GM20000 (cell line): ENCODE measurements at places on chromosomes 5 and 9.

DNA sequence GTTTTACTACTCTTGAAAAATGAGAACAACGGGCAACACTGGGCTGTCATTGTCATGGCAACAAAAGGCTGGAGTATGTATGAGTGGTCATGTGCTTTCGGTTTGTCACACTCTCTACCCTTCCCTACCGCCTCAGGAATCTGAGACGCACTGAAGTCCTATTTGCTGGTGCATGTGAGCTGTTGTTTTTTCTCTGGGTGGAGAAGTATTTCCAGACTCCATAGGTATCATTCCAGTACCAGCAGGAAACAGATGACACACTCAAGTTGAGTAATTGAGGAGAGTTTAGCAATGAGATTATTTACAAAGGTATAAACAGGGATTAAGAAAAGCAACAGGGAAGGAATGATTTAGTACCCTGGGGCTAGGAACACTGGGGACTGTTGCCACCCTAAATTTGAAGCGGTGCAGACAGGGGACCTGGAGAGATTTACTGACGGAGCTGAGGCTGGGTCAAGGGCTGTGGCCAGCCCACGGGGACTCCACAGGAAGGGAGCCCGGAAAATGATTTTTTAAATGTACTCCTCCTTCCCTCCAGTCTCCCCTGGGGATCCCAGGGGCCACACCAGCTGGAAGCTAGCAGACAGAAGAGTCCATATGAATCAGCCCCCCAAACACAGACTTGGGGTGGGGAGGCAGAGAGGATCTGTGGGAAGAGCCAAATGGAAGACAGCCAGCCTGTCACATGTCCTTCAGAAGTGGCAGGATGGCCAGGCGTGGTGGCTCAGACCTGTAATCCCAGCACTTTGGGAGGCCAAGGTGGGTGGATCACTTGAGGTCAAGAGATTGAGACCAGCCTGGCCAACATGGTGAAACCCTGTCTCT is 13.2 kb upstream of the ZBTB43 start:
- DNase-seq, result no peak

- peak; percentile 15 for DNase-seq
Observed at GRCh38 chr5:158848634-158849033, 251.1 kb downstream of the EBF1 start.

DNA sequence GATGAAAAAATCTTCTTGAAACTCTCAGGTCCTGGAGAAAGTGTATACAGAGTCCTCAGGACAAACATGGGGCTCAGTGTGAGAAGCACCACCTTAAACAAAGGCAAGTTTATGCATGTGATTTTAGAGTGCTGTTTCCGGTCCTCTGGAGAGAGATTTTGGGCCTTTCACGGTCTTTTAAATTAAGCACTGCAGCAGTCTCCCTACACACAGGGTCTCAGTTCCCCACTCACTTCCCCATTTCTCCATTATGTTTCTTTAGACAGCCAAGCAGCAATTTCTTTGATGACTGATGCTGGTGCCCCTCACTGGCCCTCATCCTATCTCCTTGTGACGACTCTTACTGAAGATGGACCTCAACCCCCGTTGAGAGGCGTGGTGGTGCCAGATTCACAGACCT is 220.2 kb upstream of the CLINT1 start:
- no peak for DNase-seq

GRCh38 chr9:2336055-2336454 is 285.5 kb upstream of the VLDLR start:
- no peak for DNase-seq

DNA sequence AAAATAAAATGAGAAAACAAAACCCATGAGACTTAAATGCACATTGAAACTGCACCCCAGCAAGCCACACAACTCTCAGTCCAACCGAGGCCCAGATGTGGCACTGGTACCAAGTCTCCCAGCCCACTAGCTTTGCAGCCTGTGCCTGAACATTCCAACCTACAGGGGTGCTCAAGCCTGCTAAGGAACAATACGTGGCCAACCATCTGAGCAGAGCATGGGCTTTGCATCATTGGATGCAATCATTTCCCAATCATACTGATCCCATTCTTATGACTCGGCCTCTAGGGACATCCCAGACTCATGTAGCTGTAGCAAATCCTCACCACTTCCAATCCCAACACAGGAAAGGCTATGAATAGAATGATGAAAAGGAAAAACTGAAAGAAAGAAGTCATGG is 297.2 kb downstream of the SPOCK1 start:
- DNase-seq, result no peak

DNA sequence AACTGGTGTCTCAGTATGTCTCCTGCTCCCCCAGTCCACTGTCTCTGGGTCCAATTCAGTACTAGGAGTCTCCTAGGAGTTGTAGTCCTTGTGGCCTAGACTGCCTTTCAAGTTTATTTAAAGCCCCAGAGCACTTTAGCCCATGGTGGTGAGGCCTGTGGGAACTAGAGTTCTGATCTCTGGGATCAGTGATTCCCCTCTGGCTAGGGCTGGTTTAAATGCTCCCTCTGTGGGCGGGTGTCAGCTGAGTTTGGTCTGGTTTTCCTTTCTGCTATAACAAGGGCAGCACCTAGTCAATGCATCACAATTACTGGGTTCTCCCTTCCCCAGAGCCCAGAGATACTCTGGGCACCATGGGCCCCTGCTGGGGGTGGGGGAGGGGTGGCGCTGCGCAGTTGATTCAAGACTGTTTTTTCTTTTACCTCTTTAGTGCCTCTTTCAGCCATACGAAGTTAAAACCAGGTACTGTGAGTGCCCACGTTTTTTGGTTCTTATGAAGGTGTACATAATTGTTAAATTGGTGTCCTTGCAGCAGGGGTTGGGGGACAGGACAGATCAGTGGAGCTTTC is 9.3 kb upstream of the SLC36A3 start:
- DNase-seq, result no peak

GRCh38 chr9:7973123-7973522 is 173.5 kb upstream of the DMAC1 start:
- no peak for DNase-seq

GRCh38 chr9:112056996-112057395 is 118.1 kb downstream of the SUSD1 start:
- DNase-seq, result no peak

- DNase-seq, result no peak
Observed at GRCh38 chr9:85024374-85024773, 354.8 kb downstream of the NTRK2 start.

GRCh38 chr9:78261403-78262001 is 25.6 kb downstream of the CEP78 start:
- peak; percentile 25 for DNase-seq

- DNase-seq, result no peak
Observed at GRCh38 chr9:130833031-130833990, 1.7 kb upstream of the ABL1 start.

DNA sequence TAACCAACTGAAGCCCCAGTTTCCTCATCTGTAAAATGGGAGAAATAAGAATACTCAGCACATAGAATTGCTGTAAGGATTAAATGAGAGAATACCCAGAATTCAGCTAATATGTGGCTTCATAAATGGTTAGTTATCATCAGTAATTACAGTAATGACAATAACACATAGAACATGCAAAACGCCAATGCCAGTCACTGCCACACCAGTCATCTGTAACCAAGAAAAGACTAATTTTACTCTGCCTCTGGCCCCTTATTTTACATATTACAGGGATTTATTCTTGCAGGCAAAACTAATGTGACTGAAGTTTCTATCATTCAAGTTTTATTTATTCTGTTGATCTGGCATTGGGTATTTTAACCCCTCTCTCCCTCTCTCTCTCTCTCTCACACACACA is 46.5 kb downstream of the EBF1 start:
- no peak for DNase-seq

DNA sequence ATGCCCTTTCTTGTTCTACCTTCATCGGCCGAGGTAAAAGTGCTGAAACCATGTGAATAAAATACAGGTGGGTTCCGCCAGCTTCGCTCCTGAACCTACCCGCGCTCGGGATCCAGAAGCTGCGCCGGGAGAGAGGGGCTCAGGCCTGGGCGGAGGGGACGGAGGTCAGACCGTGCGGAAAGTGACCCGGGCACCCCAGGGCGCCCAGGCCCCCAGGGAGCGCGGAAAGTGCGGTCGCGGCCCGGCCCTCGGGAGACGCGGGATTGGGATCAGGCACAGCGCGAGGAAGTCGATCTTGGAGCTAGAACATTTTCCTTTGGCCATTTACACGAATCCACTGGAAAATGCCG is 329 bp downstream of the SYK start:
- DNase-seq, result no peak

DNA sequence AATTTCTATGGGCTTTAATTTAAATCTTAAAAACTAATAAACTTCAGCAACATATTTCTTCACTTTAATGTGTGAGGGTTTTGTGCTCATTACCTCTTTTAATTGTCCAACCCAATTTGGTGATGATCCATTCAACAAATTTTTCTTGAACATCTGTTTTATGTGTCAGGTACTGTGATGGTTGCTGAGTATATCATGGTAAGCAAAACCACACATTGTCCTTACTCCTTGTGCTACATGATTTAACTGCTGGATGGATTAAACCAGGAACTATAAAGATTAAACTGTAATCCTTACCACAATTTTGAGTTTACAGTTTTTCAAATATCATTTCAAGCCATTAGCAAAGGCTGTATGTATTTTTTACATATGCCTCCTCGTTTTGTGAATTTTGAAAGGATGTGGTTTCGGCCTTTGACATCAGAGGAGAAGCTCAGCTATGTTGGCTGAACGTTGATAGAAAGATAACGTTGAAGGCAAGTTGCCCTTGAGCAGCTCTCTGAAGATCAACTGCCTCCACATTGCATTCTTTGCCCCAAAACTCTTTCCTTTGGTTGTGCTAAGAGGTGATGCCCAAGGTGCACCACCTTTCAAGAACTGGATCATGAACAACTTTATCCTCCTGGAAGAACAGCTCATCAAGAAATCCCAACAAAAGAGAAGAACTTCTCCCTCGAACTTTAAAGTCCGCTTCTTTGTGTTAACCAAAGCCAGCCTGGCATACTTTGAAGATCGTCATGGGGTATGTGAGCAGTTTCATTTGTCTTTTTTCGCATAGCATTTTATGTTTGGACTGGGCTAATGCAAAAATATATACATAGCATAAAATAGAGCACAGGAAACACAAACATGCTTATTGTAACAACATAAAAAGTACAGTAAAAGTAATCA is at the start of gene ITK:
Gene ITK, plus strand, starts transcription at position 467 of the 891 bp plus-strand sequence. Its CDS starts 138 bp downstream, at position 605.
- no peak for DNase-seq

GRCh38 chr9:33137781-33138264 is 29.3 kb downstream of the B4GALT1 start:
- no peak for DNase-seq

DNA sequence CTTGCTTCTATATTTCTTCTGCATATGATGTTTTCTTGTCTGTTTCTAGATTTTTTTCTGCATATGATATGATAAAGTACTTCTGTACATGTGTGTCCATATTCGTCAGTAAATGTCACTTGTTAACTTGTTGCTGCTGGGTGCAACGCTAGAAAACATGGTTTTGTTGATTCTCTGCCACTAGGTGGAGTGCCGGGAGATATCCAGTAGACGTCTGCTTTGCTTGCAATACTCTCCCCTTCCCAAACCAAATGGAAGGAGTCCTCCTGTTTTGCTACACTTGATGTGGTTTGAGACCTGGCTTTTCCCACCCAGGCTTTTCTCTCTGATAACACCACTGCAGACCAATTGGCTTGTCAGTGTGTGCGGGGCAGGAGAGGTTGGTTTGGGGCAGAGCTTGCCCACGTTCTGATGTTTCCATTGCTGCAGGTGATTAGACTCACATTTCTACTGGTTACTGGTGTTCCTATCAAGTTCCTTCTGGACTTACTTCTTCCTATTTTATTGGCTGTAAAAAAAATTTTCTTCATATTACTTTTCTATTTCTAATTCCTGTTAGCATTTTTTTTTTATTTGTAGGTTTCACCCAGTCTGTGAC is 900.0 kb upstream of the CDH10 start:
- DNase-seq, result peak; percentile 5

DNA sequence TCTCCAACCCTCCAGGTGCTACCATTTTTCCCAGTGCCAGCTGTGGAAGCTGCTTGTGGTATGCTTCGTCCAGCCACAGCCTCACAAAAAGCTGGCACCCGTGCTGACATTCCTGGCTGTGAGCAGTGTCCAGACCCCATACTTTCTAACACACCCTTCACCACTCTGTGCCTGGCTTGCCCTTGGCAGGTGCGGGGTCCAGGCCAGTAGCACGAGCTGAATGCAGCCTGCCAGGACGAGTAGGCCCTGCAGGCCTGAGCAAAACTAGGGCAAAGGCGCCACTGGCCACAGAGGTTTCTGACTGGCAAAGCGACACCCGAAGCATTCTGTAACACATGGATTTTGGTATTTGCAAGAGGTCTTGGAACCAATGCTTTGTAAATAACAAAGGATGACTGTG is 26.0 kb upstream of the GHR start:
- DNase-seq, result no peak

GRCh38 chr5:10984021-10984715 is 223.1 kb upstream of the DAP start:
- no peak for DNase-seq
